ENCODE measurements at places on chromosomes 4 and X. TPM values are rescaled to one million over a fixed set of nuclear protein-coding genes. Genes with fewer than 3 reads are reported as not detected.

SLC4A4 gene
- total RNA-seq = 16.8 TPM

ZNF518B gene
- total RNA-seq = 56.8 TPM

GRCh38 chr4:68299492-68300457 is 50.1 kb downstream of the YTHDC1 start:
- DNase-seq = no peak

GRCh38 chrX:111490688-111491087 is 20.8 kb upstream of the SERTM2 start:
- no peak for DNase-seq

DNA sequence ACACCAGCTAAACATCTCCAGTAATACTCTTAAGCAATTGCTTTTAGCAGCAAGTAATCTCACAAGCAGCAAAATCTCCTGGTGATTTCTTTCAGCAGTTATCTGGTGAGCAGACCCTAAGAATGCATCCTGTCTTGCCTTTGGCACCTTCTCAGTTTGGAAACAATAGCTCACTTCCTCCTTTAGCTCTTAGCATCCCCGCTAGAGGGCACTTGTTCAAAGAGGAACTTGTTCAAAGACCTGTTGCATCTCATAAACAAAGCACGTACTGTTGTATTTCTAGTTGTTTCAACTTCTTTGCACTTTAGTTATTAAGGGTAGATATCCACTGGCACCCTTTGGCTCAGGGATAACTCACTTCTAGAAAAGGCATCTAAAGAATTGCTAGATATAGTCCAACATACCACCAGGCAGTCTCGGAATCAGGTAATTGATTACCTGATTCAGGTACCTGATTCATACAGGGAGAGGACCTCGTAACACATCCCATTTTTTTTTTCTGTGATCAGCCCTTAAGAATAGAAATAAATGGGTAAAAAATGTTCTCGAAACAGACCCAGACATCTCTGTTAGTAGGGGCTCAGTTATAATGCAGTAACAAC is 81.9 kb upstream of the QRFPR start:
- DNase-seq = peak; percentile 61

- DNase-seq = peak; percentile 94
Measured at GRCh38 chr4:110480031-110480549, 4.1 kb downstream of the ENPEP start.

GIMD1 gene
- total RNA-seq = not detected

MANBA gene
- 18.3 TPM for total RNA-seq

SMR3B gene
- not detected for total RNA-seq

NAP1L2 gene
- not detected for total RNA-seq

- DNase-seq = no peak
Measured at GRCh38 chr4:18630218-18631110, 608.9 kb upstream of the LCORL start.

GRCh38 chrX:46198858-46199257 is 346.4 kb downstream of the ZNF674 start:
- DNase-seq = no peak

DNA sequence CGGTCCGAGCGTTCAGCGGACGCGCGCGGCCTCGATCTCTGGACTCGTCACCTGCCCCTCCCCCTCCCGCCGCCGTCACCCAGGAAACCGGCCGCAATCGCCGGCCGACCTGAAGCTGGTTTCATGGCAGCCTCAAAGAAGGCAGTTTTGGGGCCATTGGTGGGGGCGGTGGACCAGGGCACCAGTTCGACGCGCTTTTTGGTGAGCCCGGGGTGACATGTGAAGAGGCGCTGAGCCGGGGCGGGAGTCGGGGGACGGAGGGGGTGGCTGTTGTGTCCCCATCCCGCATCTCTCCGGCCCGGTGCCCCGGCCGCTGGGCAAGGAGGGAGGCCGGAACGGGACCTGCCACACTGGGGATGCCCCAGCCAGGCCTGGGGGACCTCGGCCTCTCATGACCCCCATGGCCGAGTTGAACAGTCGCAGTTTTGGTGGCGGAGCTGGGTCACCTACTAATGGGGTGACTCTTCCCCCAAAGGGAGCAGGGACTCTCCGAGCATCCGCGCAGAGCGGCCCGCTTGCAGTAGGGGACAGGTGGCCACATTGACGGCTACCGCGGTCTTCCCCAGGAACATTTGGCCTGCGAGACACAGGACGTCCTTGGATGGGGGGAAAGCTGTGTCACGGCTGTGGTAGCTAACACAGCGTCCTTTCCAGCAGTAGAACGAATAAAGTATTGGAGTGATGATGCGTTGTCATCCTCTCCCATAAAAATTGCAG is at the start of gene GK:
Gene GK, plus strand, starts transcription at position 9 of the 717 bp plus-strand sequence. Its CDS starts 115 bp downstream, at position 124.
- peak; percentile 12 for DNase-seq

DNA sequence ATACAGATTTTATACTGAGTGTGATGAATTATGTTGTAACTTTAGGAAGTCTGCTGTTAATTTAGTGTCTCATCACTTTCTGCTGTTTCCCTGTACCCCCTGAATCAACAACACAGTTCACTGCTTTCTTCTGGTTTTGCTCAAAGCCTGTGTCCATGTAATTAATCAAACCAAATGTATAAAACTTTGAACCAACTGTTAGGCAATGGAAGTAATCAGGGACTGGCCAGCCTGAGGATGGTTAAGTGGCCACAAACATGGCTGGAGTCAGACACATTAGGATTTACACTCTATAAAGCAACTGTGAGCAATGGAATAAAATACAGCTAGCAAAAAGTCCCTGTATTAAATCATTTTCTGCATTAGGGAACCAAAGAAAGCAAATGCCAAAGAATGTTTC is 42.6 kb downstream of the CXCL1 start:
- DNase-seq = no peak

DNA sequence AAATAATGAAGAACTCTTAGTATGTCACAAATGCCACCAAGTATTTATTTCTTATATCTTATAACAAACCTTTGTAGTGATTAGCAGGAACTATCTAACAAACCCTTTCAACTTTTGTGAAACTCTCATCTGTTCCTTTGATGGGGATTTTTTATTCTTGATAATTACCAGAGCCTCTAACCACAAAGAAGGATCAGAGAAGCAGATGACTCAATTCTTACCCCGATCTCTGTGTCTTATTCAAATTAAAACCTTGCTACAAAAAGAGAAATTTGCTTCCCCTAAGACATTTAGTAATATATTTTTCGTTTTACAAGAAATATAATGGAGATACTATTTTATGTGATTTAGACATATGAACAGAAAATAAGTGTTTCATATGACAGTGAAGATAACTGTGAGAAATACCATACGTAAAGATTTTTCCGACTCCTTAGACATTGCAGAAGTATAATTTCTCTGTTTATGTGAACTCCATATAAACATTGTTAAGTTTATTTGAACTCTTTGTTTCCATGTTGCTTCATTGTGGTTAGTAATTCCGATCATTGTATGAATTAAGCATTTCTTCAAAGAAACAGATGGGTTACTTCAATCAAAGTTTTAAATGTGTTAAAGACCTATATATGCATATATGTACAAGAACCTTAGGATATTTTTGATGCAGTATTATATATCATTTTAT is 205.4 kb downstream of the CFAP299 start:
- peak; percentile 55 for DNase-seq
